GM23248 (cell line): ENCODE measurements at places on chromosomes 5 and 9. TPM values are rescaled to one million over a fixed set of nuclear protein-coding genes. Genes with fewer than 3 reads are reported as not detected.
A peak's percentile ranks its signal among the peaks of the same experiment; 100 is the strongest.

GRCh38 chr9:80156262-80156661 is 584.5 kb downstream of the TLE4 start:
- DNase-seq = no peak

- no peak for DNase-seq
Measured at GRCh38 chr9:109483744-109484429, 14.2 kb downstream of the PTPN3 start.

Gene PCDHB13
- total RNA-seq = 2.8 and 3.3 TPM in 2 replicates

DNA sequence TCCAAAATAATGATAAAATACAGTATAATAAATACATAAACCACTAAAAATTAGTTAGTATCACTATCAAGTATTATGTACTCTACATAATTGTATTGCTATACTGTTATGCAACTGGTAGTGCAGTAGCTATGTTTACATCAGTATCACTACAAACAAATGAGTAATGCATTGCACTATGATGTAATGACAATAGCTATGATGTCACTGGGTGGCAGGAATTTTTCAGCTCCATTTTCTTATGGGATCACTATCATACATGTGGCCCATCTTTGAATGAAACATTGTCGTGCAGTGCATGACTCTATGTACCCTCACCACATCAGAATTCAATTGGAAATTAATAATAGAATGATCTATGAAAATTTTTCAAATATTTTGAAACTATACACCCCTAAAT is 201.3 kb downstream of the MPDZ start:
- DNase-seq = peak; percentile 11

Gene PCDHGB5
- total RNA-seq = 13.2 and 14.9 TPM in 2 replicates

Gene HSPA5
- total RNA-seq = 70.4 and 76.5 TPM in 2 replicates

DNA sequence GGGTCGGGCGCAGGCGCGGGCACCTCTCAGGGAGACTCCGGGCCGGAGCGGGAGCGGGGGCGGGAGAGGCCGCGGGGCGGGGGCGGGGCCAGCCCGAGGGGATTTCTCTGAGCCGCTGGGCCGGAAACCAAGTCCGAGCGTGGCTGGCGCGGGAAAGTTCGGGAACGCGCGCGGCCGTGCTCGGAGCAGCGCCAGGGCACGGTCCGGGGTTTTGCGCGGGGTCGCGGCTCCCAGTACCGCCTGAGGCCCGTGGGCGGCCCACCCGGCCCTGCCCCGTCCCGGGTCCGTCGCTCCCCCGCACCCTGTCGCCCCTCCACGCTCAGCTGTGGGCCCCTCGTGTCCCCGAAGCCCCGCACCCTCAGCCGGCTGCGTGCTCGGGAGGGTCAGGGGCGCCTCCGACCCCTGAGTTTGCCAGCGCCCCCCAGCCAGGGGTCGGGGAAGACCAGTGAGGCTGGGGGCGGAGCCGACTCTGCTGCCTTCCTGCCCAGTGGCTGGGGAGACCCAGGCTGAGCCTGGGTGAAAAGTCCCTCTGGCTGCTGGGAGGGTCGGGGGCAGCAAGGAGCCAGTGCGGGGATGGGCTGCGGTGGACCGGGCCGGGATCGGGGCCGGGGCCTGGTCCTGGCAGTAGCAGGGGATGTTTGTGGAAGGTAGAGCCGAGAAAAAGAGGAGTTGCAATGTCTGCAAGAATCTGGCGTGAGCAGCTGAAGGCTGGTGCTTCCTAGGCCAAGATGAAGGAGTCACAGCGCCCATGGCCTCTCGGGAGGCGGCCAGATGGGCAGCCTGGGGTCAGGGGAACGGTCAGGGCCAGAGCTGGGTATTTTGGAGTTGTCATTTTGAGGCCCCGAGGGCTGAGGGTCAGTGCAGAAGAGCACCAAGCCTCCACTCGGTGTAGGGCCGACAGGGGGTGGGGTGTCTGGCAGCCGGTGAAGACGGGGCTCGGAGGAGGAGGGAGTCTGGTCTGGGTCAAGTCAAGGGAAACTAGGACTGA is 588 bp downstream of the TRAF2 start:
- DNase-seq = peak; percentile 66

Gene RLN1
- total RNA-seq = not detected in 2 replicates

GRCh38 chr5:168464214-168464613 is 22.1 kb upstream of the RARS1 start:
- peak; percentile 8 for DNase-seq

Gene LRRC19
- total RNA-seq = not detected in 2 replicates

Gene CDH9
- not detected in 2 replicates for total RNA-seq

- peak; percentile 95 for DNase-seq
Measured at GRCh38 chr5:54013556-54014194, 296.7 kb downstream of the ARL15 start.

Gene PFN3
- not detected in 2 replicates for total RNA-seq

Gene CLIC3
- total RNA-seq = 33.3 and 37.7 TPM in 2 replicates

Gene ACSL6
- total RNA-seq = 0.11 TPM in 1 of 2 replicates, not detected in the other
